ENCODE measurements at places on chromosomes 1 and 21.
A peak's percentile ranks its signal among the peaks of the same experiment; 100 is the strongest.

GRCh38 chr21:29656504-29657239 is 283.1 kb downstream of the GRIK1 start:
- DNase-seq: no peak

- no peak for DNase-seq
Measured at GRCh38 chr1:99123936-99124335, 119.3 kb upstream of the PLPPR5 start.

DNA sequence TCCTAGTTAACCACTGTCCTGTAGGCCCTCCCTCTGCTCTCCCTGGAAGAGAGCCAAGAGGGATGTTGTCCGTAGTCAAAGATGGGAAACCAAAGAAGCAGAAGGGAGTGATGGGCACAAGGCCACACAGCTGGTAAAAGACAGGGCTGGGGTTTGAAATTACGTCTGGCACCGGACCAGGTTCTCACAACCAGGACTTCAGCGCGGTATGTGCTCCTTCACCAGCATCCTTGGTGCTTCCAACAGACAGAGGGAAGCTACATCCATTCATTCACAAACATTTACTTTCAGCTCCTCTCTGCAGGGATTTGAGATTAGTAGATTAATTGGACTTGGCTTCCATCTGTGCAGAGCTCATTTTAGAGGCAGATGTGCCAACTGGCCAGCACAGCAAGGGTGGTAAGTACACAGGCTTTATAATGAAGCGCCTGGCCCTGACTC is 191.2 kb downstream of the TRABD2B start:
- DNase-seq: no peak

DNA sequence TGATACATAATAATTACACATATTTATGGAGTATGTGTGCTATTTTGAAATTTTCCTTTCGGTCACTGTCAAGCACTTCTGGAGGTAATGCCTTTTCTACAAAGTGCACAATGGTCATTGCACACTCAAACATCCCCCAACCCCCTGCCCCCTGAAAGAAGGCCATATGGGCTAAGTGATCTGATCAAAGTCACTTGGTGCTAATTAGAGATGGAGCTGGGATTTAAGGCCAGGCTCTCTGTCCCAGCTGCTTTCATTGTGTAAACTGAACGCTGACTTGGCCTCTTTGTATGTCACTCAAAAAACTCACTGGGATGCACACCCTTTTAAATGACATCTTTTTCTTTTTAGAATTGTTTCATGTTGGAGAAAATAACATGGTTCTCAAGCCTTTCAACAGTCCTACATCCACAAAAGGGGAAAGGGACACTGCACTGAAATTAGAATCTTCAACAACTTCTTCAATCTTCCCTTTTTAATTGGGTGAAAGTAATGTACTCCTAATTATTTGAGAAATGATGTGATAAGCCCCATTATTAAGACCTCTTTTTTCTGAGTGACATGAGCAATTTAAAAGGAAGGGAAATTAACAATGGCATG is 149.2 kb downstream of the ST6GALNAC5 start:
- no peak for DNase-seq

DNA sequence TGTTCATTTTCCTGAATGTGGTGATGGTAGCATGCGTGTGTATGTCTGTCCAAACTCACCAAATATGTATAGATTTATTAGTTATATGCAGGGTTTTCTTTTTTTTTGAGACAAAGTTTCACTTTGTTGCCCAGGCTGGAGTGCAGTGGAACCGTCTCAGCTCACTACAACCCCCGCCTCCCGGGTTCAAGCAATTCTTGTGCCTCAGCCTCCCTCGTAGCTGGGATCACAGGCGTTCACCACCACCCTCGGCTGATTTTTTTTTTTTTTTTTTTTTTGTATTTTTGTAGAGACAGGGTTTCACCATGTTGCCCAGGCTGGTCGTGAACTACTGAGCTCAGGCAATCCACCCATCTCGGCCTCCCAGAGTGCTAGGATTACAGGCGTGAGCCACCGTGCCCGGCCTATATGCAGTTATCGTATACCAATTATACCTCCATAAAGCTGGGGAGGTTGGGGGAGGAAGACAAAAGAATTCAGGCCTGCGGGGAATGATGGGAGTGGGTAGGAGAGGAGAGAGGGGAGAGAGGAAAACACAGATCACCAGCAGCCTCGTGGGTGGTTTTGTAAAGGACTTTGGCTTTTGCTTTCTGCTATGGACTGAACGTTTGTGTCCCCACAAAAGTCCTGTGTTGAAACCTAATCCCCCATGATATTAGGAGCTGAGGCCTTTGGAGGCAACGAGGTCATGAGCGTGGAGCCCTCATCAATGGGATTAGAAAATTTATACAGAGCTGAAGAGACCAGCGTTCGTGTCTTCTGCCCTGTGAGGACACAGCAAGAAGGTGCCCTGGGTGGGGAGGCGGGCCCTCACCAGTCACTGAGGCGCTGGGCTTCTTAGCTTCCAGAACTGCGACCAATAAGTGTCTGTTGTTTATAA is 4.4 kb upstream of the HNRNPU start:
- DNase-seq: no peak

DNA sequence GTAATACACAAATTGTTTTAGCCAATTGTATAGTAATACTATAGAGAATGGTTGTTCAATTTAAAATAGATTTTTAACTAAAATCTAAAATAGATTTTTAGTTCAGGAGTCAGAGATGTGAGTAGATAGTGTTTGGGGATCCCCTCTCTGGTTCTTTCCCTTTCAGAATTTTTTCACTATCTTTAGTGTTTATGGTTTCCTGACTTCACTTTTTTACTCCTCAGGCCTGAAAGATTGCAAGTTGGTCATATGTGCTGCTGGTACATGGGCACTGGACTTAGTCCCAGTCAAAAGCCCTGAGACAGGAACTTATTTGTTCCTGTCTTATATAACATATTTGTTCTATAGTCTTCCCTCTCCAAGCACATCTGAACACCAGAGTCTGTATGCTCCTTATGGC is 96.8 kb upstream of the ATP1B1 start:
- no peak for DNase-seq

GRCh38 chr1:57901208-57901919 is 477.5 kb upstream of the DAB1 start:
- no peak for DNase-seq

DNA sequence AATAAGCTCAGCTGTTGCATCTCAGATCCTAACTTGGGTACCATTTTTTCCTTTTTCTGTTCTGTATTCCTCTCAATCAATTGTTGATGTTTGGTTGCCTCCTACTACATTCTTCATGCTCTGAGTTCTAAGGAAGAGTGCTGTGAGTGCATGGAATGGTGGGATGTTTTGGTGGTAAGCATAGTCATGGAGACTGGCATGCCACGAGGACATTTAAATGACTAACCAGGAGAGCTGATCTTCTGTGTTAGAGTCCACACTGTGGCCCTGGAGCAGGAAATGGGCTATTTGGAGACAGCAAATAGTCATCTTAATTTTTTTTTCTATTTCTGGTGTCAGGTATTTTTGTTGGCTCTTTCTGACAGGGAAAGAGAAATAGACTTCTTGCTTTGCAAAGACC is 69.5 kb upstream of the HSD17B7 start:
- DNase-seq: no peak

GRCh38 chr1:77642196-77642595 is 40.3 kb downstream of the ZZZ3 start:
- no peak for DNase-seq

DNA sequence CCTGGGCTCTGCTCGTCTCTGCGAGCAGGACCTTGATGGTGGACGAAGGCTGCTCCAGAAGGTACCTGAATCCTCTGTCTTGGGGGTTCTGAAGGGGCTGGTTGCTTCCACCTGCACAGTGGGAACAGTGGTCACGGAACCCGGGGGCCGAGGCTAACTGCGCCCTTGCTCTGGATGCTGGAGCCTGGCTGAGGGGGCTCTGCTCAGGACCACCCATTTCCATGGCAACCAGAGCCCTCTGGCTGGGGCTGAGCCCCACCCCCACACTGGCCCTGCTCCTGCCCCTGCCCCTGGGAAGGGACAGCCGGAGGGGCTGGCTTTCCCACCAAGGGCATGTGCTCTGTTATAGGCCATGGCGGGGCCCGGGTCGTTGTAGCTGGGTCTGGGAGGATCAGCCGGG is 462.3 kb downstream of the PTPRU start:
- no peak for DNase-seq

DNA sequence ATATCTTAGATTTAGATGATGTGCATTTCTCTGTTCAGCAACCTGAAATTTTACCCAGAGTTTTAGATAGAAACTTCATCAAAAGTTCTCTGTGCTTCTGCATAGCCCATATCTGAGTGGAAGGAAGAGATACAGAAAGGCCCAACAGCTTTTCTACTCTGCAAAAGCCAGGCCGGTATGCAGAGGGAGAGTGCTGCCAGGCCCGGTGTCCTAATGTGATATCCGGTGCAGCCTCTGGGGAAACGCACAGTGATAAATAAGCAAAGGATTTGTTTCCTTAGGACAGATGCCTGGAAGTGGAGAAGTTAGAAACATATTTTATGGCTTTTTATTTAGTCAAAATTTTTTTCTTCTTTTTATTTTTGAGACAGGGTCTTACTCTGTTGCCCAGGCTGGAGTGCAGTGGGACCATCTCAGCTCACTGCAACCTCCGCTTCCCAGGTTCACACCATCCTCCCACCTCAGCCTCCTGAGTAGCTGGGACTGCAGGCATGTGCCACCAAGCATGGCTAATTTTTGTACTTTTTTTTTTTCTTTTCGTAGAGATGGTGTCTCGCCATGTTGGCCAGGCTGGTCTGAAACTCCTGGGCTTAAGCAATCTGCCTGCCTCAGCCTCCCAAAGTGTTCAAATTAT is 145.8 kb downstream of the PATJ start:
- DNase-seq: peak; percentile 38

DNA sequence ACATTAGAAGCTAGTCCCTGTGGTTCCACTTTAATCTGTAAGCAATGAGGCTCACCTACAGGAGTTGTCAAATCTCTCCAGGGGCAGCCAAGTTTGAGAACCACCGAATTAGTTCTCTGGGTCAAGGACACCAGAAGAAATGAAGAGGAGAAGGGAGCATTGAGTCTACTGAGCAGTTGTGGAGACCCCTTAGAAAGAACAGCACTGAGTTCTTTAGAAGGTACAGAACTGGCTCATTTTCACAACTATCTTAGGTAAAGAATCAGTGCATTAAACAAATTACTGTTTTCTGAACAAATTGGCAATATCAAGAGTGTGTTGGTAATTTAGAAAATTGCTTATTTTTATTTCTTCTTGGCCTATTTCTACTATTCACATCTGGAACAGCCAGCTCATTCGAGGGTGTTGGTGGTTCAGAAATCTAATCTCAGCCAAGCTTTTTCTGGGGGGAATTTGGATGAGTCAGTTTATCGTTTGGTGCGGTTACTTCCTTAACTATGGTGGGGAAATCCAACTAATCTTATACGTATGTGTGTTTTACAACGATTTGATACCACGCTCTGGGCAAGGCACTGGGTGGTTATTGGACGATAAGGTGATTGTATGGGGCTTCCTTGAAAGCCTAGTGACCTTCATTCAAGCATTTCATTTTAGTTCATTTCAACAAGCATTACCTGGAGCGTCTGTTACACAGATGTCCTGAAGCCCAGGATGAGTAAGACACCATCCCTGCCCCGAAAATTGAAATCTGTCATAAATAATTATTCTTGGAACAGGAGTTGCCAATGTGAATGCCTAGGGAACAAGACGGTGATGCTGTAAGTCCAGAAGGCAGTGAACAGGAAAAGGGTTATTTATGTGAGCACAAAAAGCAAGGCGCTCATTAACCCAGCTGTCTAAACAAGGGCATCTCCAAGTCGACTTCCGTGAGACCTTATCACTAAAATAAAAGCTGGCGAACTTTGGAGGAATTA is 52.0 kb upstream of the TMPRSS2 start:
- DNase-seq: no peak

DNA sequence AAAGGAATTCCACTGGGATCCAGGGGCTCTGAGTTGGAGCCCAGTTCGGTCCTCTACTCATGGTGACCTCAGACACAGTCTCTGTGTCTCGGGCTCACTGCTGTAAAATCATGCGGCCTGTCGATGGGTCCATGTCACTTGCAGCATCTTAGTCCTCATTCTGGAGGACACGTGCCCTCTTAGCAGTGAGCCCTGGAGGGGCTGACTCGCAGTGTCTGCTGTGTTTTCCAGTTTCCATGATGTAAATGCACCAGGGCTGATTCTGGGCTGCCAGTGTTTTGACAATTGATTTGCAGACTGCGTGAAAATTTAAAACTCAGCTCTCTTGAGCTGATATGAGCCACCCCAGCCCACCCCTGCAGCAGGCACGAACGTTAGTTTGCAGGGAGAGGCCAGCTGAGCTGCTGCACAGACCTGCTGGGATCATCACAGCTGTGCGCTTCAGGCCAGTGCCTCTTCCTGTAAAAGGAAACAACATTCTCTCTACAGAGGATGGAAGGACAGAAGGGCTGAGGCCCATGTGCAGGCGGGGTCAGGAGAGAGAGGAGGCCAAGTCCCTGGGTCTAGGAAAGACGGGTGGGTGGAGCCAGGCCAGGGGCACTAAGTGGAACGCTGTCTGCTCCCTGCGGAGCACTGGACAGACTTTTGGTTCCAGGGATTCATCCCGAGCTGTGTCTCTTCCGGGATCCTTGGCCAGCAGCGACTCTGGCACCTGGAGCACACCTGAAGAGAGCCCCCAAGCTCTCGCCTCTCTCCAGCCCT is 42.6 kb downstream of the RSPH1 start:
- no peak for DNase-seq

DNA sequence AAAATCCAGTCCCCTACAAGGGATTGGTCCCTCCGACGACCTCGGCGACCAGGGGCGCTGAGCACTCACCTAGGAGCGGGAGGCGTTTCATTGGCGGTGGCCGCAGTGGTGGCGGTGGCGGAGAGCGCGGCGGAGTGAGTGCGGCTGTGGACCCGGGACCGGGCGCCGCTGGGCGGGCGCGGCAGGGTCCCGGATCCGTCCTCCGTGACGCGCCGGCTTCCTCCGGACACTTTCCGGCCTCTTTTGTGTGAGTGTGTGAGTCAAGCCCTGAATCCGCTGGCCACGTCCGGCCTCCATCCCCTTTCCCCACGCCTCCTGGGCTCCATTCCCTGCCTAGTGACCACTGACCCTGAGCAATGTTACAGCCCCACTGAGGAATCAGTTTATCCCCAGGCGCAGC is at the start of gene ADGRL4:
TSS of gene ADGRL4 (minus strand) at position 167 of the 400 bp plus-strand sequence. CDS start at position 91, 76 bp downstream.
- no peak for DNase-seq

DNA sequence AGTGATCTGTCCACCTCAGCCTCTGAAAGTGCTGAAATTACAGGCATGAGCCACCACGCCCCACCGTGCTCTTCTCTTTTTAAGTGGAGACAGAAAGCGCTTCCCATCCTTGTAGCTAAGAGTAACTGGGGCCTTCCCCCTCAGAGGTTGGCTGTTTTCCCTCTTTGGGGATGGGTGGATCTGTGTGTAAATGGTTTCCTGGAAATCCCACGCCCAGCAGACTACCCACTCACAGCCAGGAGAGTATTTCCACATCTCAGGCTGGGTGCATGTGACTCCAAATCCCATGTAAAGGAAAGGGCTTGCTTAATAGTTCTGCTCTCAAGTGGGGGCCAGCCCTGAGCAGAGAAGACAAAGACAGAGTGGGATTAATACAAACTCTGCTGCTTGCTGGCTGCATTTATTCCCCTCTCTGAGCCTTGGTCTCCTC is 19.6 kb upstream of the TCEA3 start:
- no peak for DNase-seq

All from HEK293T (cell line).